ENCODE measurements at places on chromosomes 3 and 15.
A peak's percentile ranks its signal among the peaks of the same experiment; 100 is the strongest.

DNA sequence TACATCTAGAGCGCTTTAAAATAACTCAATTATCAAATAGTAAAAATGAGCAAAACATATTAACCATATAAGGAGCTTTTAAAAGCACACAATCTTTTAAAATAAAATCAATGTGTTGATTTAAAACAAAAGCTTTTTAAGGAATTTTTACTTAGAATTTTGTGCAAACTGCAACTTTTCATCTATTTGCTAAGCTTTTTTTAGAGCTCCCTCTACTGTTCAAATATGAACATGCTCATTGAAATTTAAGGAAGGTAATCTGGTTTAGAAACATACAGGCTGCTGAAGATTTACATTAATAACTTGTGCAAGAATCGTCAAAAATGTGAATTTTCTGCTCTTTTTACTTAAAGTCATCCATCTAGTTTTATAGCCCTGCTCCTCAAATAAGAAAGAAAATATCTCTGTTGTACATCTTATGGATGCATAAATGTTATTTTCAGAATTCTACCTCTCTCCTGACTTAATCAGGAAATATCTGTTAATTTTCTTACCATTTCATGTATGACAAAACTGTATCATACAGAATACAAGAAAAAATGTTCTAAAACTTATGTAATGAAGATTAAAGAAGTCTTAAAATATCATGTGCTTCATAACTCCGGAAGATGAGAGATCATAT, 469.4 kb upstream of the ROBO2 start:
- no peak for DNase-seq

GRCh38 chr3:66104535-66104934, 65.8 kb upstream of the MAGI1 start:
- DNase-seq, result no peak

DNA sequence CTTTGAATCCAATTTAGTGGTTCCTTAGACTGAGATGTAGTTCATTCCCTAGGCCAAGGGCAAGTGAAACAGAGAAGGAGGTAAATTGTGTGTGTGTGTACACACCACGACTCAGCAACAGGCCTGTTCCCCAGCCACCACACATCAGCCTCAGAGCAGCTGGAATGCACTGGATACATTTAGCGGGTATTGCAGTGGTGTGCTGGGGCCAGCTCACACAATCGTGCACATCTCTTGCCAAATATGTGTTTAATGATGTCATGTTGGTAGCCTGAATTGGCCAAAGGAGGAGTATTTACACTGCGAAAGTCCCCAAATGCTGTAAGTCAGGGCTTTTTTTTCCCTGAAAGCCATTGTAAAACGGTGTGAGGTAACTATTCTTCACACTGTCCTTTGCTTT, 82.3 kb downstream of the RBPMS2 start:
- no peak for DNase-seq

GRCh38 chr3:194313560-194314387, 37.4 kb downstream of the CPN2 start:
- no peak for DNase-seq

- DNase-seq, result no peak
Observed at GRCh38 chr3:1696669-1697275, 401.9 kb upstream of the CNTN4 start.

DNA sequence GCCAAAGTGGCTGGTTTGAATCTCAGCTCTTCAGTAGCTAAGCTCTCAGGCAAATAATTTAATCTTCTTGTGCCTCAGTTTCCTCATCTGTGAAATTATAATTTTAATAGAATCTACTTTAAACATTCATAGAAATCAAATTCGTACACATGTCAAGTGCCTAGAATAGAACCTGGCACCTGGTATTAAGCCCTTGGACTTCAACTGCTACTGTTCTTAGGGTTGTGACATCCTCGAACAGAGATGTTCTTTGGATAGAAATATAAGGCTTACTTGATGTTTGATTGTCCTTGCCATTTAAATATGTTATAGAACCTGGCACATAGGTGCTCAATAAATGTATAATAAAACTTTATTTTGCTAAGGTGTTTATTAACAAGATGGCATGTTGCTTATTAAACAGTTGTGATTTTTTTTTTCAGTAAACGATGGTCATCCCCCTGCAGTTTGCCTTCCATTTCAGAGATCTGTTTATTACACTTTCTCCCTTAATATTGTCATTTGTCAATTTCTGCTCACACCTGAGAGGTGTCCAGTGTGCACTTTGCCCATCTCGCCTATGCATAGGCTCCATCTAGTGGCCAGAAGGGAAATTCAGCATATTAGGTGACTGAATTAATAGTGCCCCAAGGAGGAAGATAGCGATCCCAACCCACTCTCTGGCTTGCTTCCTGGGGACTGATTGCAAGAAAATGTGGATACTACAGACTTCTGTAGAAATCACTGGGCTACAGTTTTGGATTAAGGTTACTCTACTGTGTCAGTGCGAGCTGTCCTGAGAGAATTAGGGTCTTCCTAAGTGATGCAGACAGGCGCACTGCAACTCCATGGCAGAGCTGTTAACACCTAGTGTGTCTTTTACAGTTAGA, 10.7 kb downstream of the IGF1R start:
- peak; percentile 63 for DNase-seq

GRCh38 chr3:188266562-188267274, 112.8 kb downstream of the LPP start:
- no peak for DNase-seq

DNA sequence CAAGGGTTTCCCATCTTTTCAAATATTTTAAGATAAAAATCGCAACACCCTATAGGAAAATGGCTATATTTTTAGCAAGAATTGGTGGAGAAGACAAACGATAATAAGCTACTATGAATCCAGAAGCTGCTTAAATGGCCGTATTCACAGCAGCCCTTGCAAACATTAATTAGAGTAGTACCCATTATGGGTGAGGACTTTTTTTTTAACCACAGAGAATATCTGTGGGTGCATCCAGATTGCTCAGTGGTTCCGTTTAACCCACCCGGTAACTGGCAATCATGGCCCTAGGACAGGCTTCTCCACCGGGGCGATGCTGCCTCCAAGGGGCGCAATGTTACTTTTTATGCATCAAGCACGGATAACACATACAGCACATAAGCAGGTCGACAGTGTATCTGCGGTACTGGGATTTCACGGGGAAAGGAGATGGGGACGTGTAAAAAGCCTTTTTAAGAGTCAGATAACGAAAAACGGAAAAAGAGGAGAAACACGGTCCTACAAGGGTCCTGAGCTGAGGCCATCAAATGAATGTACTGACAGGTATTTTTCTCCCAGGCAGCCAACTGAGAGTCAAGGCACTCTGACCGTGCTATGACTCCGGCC, 968 bp upstream of the TMEM266 start:
- DNase-seq, result no peak

DNA sequence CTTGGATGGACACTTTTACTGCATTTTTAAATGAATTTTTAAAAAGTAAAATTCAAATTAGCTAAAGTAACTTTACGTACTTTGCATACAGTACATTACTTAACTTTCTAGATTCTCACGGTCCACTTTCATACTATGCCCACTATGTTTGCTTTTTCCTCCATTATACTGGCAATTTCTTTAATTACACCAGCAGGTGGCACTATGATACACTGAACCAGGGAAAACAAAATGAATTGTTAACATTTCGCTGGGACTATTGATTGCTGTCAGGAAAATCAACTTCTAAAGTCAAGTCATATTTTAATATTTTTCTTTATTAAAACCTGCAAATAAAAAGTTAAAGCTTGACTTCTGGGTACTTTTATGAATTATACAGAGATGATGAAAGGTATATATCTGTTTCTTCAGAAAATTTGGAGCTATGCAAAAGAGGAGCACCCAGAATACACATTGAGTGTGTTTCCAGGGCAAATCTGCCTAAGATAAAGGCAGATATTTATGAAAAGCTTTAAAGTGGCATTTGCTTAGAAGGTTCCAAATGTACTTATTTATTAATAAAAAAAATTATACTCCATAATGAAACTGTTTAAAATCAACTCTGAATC, 21.8 kb upstream of the POU1F1 start:
- DNase-seq, result peak; percentile 47

DNA sequence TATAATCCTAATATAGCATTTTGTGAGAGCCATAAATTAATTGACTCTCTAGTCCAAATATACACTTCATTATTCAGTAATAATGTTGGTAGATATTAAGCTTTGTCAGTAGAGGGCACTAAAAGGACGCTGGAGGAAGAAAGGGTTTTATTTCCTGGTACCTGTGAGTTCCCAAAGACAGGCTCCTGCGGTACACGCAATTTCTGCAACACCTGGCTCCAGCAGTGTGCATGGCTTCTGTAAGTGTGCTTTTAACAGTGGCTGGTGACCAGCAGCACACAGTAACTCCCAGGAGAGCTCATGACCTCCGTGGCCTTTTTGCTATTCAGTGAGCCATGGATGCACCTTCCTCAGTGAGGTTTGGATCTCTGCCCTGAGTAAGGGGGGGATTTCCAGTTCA, 338.3 kb upstream of the ZNF385D start:
- DNase-seq, result no peak

DNA sequence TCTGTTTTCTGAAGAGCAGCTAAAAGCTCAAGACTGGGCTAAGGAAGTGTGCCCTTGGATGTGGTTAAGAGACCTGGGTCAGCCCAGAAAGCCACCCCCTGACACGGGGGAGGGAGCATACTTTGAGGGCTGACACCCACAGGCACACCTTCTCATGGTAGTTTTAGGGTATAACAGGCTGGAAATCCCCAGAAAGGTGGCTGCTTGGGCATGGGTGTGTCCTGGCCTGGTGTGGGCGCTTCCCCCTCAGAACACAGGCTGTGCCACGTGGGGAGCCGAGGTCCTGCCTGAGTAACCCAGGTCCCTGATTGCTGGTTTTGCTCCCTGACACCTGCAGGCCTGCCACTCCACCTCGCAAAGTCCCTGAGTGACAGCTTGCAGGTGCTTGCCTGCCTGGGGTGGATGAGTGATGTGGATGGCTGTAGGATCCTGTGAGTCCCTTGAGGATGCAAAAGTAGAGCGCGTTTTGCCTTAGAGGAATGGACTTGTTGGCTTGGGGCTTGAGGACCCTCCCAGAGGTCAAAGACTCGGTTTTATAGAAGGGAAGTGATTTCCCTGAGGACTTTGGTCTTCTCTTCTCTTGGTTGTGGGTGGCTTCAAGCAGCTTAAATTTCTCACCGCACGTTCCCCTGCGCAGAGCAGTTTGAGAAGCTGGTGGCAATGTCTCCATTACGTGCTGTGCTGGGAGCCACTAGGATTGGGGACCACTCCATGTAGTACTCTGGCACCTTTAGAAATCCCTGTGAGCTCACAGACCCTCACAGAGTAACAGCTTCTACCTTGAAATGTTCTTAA, 94.4 kb downstream of the DNASE1L3 start:
- DNase-seq, result peak; percentile 76

DNA sequence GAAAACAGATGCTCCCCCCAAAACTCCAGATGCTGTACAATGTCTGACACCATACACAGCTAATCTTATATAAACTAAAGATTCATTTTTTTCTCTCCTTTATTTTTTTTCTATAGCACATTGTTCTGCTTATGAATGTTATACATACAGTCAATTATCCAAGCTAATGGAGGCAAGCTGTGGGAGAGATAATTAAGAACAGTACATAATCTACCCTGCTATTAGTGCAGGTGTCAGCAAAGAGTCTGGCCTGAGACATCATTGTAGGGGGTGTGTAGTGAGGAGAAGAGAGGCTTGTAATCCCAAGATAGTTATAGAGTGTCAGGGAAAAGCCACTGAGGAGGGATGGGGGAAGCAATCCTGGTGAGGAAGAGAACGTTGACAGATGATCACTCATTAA, 25.4 kb upstream of the CHMP2B start:
- no peak for DNase-seq

DNA sequence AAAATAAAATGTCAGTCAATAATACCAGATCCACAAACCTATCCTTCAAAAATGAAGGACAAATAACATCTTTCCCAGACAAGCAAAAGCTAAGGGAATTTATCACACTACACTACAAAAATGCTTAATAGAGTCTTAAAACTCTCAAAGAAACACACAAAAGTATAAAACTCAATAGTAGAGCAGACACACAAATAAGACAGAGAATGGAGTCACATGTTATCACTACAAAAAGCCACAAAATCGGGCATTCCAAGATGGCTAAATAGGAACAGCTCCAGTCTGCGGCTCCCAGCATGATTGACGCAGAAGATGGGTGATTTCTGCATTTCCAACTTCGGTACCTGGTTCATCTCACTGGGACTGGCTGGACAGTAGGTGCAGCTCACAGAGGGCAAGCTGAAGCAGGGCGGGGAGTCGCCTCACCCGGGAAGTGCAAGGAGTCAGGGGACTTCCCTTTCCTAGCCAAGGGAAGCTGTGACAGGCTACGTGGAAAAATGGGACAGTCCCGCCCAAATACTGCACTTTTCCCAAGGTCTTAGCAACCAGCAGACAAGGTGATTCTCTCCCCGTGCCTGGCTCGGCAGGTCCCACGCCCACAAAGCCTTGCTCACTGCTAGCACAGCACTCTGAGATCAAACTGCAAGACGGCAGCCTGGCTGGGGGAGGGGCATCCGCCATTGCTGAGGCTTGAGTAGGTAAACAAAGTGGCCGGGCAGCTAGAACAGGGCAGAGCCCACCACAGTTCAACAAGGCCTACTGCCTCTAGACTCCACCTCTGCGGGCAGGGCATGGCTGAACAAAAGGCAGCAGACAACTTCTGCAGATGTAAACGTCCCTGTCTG, 46.3 kb downstream of the SENP7 start:
- peak; percentile 37 for DNase-seq

DNA sequence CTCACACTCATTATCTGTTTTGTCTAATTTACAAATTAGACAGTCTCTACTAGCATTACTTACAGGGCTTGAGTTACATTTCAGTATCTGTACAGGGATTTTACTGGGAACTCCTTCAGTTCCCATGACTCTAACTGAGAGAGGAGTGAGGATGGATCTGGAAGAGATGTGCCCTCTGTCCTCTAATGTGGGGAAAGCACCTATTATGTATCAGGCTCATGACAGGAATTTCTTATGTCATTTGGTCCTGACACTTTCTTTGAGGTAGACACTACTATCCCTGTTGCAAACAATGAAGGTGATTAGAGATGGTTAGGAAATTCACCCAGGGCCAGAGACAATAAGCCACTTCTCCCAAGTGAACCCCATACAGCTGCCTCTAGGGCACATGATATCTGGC, 10.9 kb upstream of the NCKIPSD start:
- no peak for DNase-seq

All from CD4-positive, alpha-beta T cell treated with Interleukin-10 for 1 hour (primary cell).